ENCODE measurements at places on chromosomes 6 and 20.

DNA sequence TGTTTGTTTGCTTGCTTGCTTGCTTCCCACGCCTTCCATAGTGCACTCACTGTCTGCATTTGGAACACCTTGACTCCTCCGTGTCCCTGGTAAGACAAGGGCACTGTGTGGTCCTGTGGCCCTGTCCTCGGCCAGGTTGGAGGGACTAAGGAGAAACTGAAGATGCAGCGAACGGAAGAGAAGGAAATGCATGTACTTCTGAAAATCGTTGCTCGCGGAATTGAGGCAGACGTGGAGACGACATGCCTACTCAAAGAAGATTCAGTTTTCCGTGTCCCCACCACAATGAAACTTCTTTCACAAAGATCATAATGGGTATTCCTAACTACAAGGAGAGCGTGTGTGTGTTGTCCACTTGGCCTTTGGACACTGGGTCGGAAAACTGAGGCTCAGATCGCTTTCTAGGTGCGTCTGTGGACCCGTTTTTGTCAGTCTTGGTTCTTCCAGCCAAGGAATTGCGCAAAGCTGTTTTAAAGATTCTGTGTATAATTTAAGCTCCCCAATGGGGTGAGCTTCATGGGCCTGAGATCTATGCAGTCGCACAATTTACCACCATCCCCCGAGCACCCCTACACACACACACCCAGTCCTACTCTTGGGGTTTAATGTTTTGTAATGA is 120.4 kb upstream of the ZNF184 start:
- no peak for DNase-seq

- DNase-seq = peak; percentile 73
Measured at GRCh38 chr6:1917626-1918371, 308.1 kb downstream of the FOXC1 start.

DNA sequence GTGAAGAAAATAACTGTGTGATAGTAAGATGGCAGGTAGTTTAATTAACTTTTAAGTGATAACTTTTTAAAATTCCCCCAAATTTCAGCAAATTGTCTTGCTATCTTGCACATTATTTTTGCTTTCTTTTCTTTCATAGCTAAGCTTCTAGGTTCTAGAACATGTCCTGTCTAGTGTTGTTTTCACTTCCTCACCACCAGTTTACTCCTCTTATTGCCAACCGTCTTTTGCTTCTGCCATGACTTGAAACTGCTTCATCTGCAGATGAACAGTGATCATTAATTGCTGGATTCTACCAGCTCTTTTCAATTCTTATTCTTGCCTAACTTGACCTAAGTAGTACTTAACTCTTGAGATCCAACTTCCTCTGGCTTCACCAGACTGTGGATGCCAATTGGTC is 137.8 kb downstream of the CENPW start:
- DNase-seq = no peak

- no peak for DNase-seq
Measured at GRCh38 chr6:111845441-111845871, 27.8 kb downstream of the FYN start.

- DNase-seq = no peak
Measured at GRCh38 chr20:24378661-24379483, 90.6 kb upstream of the SYNDIG1 start.

DNA sequence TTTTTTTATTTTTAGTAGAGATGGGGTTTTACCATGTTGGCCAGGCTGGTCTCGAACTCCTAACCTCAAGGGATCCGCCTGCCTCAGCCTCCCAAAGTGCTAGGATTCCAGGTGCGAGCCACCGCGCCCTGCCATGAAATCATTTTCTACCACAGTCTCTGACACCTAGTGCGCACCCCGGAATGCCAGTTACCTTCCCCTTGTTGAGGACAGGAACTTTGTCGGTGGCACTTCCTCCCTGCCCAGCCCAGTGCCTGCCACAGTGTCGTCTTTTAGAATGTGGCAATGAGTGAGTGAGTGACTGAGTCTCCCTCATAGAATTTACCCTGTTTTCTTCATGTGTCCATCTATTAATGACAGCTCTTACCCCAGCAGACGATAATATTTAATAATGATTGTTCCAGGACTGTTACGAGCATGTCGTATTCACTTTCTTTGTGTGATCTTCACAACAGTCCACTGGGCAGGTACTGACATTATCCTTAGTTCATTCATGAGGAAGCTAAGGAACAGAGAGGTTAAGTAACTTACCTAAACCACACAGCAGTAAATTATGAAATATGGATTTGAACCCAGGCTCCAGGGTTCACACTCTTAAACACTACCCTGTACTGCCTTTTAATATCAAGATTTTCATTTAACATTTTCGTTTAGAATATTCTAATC is 1.8 kb downstream of the OSBPL2 start:
- no peak for DNase-seq

GRCh38 chr6:12278915-12279314 is 11.2 kb upstream of the EDN1 start:
- no peak for DNase-seq

DNA sequence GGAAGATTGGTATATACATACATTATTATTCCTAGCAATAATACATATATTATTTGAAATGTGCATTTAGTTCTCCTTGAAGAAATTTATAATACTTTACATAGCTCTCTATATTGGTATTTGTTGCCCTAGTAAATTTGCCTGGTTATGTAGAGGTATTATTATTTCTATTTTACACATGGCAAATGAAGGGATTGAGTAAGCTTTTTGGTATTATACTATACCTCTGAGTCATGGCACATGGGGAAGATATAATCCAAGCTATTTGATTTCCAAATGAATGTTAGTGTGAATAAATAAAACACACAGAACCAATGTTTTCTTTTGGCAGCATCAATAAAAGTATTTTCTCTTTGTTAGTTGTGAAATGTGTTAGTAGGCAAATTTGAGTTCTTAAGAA is 409.6 kb upstream of the SLC35B3 start:
- no peak for DNase-seq

- no peak for DNase-seq
Measured at GRCh38 chr6:16157492-16157891, 28.6 kb downstream of the MYLIP start.

- DNase-seq = no peak
Measured at GRCh38 chr20:4808872-4809271, 87.2 kb downstream of the PRND start.

GRCh38 chr6:1589208-1589607 is 20.5 kb upstream of the FOXC1 start:
- DNase-seq = no peak

DNA sequence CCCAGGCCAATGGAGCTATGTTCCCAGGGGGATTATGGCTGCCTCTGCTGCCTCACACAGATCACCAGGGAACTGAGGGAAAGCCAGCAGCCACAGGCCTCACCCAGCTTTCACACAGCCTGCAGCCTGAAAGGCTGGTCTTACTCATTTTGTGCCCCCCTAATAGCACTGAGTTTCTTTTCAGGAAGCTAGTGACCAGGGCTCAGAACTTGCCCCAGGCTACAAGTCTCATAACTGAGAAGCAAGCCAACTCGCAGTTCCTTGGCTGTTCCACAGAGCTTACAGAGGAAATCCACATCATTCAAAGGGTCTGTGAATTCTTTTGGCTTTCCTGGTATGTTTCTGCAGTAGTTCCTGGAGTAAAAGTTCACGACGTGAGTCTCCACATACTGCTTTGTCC is 524.8 kb upstream of the GJE1 start:
- no peak for DNase-seq

DNA sequence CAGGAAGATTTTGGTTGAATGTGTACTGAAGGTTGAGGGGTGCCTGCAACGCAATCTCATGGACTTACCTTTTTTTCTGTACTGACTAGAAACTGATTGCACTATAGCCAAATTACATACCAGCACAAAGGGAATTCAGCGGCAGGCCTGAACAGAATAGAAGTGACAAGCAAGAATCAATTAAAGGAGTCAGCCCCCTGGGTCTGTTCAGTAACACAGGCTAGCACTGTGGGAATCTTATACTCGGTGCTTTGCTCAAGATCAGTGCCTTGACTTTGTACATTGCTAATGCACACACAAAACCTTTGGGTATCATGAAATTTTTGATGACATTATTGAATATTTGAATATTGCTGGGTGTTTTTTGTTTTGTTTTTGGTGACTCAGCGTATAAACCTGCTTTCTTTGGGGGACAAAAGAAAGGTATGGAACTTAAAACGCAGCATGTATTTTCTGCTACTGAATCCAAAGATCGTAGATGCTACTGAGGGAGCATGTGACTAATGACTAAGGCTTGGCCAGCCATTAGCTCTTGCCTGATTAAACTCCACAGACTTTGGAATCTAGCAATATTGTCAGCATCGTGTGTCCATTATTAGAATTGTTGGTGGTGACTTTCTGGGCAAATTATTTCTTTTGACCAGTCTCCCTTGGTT is 236.6 kb downstream of the ARID1B start:
- DNase-seq = no peak

DNA sequence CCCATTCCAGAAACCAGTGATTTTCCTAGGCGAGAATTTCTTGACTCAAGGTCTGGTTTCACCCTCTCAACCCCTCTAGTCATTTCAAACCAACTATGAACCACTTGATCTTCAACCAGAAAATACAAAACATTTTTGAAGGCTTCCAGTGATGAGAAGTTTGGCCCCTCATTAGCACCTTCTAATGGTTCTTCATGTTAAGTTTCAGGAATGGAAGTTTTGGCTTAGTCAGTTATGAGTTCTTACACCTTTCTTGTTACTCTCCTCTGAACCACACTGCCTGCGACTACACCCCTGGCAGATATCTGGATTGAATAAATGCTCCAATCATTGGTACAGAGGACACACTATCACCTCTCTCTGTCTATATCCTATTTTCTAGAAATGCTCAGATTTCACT is 67.2 kb downstream of the GJA10 start:
- DNase-seq = no peak

GRCh38 chr6:15841937-15842726 is 179.3 kb upstream of the DTNBP1 start:
- no peak for DNase-seq

DNA sequence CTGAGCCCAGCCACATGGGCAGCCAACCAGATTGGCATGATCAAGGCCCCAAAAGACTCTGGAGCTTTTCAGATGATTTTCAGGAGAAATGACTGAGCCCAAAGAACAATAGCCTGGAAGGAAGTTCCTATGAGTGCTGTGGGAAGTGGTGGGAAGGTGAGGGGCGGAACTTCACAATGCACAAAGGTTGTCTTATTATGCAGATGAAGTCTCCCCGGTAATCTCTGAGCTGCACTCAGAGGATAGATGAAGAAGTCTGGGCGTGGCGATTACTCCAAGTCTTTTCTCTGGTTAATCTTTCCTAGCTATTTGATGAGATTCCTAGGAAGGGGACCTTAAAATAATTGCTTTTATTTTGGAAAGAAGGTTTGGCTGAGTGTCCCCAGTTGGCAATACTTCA is 36.9 kb downstream of the LBP start:
- no peak for DNase-seq

DNA sequence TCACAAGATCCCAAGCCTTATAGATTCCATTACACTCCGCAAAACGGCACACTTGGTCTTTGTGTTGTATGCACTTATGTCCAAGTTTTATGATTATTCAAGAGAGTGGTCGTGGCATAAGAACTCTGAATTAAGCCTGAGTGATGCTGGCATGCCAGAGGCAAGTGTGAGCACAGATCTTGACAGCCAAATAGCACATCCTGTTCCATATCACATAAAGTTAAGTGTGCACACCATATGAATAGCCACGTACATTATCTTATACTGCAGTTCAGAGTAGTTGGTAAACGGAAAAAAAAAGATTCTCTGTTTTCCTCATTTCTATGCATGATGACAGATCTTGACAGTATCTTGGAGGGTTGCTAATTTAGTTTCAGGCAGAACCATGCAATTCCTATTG is 727.3 kb upstream of the FLRT3 start:
- DNase-seq = no peak

- DNase-seq = no peak
Measured at GRCh38 chr20:15248618-15249395, 911.4 kb upstream of the FLRT3 start.

DNA sequence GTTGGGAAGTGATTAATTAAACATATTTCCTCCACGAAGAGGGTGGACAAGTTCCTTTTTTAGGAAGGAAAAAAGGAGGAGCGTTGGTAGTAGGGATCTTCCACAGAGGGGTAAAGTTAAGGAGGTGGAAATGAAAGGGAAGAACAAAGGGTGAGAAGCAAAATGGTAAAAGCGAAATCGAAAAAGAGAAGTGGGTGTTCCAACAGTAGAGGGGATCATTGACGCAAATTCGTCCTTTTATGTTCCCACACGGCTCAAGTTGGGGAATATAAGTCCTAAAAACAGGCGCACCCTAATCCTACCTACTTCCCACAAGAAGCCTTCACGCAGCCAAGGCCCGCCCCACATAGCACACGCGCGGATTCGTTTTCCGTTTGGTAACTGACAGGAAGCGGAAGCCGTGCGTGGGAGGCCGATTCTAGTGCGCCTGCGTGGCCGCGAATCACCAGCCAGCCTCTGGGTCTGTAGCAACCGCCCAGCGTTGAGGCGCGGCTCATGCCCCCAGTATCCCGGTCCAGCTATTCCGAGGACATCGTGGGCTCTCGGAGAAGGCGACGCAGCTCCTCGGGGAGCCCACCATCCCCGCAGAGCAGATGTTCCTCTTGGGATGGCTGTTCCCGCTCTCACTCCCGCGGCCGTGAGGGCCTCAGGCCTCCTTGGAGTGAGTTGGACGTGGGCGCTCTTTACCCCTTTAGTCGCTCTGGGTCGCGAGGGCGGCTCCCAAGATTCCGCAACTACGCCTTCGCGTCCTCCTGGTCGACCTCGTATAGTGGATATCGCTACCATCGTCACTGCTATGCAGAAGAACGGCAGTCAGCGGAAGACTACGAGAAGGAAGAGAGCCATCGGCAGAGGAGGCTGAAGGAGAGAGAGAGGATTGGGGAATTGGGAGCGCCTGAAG is at the start of gene NKAPL:
TSS of gene NKAPL (plus strand) at position 421 of the 901 bp plus-strand sequence. CDS start at position 496, 75 bp downstream.
- DNase-seq = peak; percentile 81

DNA sequence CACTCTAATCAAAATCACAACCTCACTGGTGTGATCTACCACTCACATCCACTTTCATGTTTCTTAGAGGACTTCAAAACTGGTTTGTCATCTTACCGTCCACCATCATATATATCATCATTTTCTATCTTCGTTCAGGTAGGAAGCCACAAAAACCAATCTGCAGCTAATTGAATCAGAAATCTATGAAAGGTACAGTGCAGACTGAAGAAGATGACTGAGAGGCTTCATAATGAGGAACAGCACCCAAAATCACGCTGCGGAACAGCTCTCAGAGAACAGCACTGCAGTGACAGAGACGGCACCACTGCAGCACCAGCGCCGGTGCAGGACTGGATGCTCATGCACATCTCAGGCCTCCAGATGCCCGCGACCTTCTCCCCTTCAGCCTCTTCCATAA is 13.0 kb downstream of the GMDS start:
- no peak for DNase-seq

GRCh38 chr20:34628026-34628425 is 48.9 kb downstream of the PIGU start:
- DNase-seq = no peak

- no peak for DNase-seq
Measured at GRCh38 chr6:1371933-1372332, 17.4 kb upstream of the FOXF2 start.

GRCh38 chr6:72850469-72850868 is 228.6 kb downstream of the KCNQ5 start:
- DNase-seq = no peak
